ENCODE measurements at places on chromosomes 1 and 21.

DNA sequence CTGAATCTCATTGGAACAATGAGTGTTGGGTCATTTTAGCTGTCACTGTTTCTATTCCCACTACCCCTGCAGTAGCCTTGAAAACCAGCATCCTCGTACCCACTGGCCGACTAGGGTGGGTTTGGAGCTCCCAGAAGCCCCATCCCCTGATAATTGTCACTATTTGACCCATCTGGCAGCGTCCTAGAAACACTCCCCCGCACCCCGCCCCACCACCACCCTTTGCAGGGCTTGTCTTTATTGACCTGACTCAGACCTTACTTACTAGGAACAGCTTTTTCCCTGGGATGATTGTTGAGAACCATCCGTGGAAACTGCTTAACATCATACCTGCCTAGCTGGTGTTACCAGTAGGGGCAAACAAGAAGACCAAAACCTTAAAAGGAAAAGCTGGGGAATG lies 28.4 kb upstream of the AGPAT3 start:
- no peak for DNase-seq

- DNase-seq = no peak
Measured at GRCh38 chr21:45410865-45411809, 6.2 kb downstream of the COL18A1 start.

- DNase-seq = no peak
Measured at GRCh38 chr1:189084811-189085210, 1392.9 kb downstream of the BRINP3 start.

- no peak for DNase-seq
Measured at GRCh38 chr1:47317841-47318240, 3.9 kb upstream of the STIL start.

DNA sequence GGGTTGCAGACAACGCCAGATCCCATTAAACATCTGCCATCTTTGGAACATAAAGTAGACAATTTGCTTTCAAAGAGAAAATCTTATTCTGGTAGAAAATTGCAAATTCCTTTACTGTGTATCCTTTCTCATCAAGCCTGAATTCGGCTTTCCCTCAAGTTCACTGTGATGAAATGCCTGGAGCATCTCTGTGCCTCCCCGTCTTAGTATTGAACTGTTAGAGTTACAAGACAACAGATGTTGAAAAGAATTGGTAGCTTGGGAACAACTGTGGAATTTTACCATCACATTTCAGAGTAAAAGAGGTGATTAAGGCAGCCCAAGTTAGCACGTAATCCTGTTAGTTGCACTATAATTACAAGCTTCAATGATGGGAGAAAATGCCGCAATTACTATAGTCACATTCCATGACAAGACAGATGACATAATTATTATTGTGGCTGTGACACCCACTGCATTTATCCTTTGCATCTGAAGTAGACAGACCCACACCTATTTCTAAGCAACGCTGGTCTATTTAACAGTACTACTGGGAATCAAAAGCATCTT lies 54.4 kb upstream of the B3GALNT2 start:
- DNase-seq = no peak

DNA sequence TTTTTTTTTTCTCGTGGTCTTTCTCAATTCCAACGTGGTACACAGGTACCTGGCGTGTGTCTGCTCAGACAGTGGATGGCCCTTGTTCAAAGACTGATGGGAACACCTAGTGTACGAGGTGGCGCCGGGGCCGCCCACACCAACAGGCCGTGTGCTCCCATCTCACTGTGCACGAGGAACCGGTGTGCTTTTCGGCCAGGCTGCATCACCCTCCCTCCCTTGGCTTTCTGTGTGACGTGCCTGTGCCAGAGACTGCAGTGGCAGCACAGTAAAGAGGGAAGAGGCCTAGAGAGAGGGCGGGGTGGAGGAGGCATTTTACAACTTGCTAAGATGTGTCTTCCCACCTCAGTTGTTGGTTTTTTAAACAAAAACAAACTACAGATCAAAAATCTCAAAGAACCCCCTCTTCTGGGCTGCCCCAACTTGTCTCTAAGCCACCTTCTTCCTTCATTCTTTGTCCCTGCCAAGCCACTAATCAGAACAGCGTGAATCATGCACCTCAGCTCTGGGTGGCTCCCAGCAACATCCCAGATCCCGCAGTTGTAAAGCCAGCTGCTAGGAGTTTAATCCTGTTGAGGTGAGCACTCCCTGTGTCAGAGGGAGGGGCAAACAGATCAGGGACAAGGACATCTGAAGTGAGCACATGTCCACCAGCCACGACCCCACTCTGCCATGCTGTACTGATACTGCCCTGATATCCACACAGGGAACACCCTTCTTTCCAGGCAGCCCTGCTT lies 20.7 kb downstream of the IRF2BP2 start:
- no peak for DNase-seq

DNA sequence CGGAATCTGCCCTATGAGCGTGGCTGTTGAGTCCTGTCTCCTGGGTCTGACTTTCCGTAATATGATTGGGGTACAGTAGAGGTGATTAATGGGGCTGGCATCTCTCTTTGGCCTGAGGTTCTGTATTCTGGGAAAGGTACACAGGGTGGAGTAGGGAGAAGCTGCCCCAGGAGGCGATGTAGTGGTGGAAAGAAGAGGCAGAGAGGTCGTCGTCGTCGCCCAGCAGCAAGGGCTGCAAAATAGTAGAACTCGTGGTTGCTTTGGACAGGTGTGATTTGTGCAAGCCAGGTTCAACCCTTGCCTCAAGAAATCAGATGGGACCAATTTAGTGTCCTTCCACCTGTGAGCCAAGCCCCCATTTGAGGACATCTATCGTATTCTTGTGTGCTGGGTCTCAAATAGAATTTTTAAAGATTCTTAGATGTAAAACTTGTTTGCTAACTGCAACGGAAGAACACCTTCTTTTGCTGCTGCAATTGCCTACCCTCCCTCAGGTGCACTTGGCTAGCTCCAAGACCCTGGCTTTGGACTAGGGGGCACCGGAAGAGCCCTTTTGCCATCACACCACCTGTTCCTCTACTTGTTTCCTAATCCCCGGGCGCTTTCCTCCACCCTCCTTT lies 1.3 kb upstream of the HMGN2 start:
- no peak for DNase-seq

DNA sequence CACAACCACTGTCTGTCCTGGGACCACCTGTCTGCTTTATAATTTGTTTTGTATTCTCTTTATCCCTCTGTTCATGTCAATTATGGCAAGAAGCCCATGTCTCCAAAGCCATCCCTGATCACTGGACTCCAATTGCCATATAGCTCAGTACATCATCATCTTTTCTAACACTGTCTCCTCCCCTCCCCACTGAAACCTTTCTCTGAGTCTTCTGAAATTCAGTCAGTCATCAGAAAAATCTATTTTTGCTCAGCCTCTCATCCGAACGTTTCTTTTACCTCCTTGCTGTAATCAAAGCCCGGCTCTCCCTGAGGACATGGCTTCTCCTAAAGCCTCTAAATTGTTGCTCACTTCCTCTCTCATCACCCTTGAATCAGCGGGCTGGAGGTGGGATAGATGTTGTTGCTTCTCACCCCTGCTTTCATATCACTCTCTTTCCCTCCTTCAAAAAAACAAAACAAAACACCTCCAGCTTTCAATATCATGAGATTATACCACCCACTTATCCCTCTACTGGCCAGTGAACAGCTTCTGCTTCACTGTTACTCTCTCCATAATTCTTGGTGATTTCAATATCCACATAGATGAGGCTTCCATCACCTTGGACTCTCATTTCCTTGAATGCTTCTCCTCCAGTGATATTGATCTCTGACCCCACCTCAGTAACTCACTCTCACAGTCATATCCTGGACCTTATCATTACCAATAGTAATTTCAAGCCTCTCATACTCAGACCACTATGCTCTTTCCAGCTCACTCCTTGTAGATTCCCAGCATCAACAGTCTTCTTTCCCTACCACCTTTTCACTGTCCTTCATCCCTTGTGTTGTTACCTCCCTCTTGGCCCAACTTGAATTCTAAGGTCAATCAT lies 27.8 kb downstream of the RAB3B start:
- no peak for DNase-seq

DNA sequence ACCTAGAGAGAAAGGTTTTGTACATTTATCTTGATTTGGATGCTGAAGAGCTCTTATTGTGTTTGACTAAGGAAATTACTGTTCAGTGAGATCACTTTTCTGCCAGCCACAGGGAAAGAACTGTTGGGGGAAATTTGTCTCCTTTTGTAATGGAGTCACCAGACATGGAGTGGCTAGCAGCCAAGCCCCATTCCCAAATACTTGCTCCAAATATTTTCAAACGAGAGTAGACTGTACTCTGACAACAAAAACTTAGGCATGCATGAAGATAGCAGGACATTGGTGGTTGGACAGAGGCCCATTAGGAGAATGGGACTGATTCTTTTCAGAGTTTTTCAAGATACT lies 21.1 kb downstream of the IPO9 start:
- no peak for DNase-seq

DNA sequence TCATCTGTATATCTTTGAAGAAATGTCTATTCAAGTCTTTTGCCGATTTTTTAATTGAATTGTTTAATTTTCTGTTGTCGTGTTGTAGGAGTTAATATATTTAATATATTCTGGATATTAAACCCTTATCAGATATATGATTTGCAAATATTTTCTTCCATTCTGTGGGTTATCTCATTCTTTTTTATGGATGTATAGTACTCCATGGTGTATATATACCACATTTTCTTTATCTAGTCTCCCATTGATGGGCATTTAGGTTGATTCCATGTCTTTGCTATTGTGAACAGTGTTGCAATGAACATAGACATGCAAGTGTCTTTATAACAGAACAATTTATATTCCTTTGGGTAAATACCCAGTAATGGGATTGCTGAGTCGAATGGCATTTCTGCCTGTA lies 100.3 kb upstream of the DMRTA2 start:
- no peak for DNase-seq

- DNase-seq = no peak
Measured at GRCh38 chr1:106717591-106717990, 338.9 kb upstream of the PRMT6 start.

GRCh38 chr1:223844787-223845036 lies 1.0 kb downstream of the TP53BP2 start:
- no peak for DNase-seq

DNA sequence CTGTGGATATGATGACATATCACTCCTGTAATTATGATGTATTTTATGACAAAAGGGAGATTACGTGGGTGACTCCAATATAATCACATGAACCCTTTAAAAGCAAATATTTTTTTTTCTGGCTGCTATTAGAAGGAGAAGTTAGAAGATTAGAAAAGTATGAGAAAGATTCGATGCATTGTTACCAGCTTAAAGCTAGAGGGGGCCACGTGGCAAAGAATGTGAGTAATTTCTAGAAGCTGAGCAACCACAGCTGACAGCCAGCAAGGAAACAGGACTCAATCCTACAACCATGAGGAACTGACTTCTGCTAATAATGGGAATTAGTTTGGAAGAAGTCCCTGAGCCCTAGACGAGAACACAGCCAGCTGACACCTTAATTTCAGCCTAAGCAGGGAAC lies 56.3 kb upstream of the C1orf87 start:
- no peak for DNase-seq

- no peak for DNase-seq
Measured at GRCh38 chr1:153956997-153957715, 1.3 kb downstream of the CRTC2 start.
